Skin of body (tissue), 3 donors: ENCODE measurements at places on chromosomes 16 and 17.

DNA sequence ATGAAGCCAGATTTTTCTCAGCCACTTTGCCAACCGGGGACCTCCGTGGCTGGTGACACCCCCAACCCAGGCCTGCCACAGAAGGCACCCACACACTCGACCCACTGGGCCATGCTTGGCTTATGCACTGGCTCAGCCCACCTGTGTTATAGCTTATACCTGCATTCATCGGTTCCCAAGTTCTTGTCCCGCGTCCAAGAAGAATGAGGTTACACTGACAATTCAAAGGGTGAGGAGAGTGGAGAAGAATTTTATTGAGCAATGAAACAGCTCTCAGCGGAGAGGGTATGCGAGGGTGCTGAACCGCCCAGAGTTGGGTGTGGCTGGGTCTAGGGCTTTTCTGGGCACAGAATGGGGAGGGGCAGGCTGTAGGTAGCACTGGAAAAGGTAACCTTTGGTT, 22.2 kb upstream of the CDH15 start:
- no peak for DNase-seq

DNA sequence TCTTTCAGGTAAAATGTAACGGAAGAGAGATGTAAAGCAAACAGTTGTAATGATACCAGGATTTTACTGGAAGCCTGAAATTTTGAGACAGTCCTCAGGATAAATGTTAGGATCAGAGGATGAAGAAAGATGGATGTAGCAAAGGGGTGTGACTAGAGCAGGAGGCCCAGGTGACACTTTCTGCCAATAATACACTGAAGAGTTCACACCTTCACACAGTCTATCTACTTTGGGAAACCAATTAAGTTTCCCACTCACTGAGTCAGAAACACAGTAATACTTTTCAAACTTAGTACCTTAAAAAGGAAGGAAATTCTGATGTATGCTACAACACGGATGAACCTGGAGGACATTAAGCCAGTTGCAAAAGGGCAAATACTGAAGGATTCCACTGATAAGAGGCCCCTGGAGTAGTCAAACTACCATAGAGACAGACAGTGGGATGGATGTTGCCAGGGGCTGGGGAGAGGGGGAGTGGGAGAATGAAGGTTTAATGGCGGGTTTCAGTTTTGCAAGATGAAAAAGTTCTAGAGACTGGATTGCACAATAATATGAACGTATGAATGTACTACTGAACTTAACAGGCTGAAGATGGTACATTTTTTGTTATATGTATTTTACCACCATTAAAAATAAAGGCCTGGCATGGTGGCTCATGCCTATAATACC, 62.3 kb downstream of the CYTH1 start:
- no peak for DNase-seq

- no peak for DNase-seq
These were observed 496 bp downstream of the EZH1 start for GRCh38 chr17:42744283-42744805.

- DNase-seq = no peak
These were observed 30.1 kb upstream of the HAPSTR1 start for GRCh38 chr16:9061358-9061813.

DNA sequence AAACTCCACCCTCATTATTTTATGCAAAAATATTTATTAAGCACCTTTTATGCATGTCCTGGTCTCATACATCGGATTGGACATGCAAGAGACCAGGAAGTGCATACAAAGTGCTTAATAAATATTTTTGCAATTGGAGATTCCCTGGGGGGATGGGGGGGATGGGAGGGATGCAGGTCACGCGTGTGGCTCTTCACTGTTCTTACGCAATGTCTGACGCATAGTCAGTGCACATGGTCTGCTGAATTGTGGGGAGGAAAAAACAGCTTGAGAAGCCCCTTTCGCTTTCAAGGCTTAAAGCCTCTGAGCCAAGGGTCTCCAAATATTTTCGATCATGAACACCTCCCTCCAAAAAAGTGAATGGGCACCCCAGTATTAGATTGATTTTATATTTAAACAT, 96.7 kb upstream of the XYLT1 start:
- no peak for DNase-seq
